ENCODE measurements at places on chromosomes 11 and 22.

- DNase-seq = no peak
Measured at GRCh38 chr11:133961890-133962289, 5.1 kb upstream of the IGSF9B start.

GRCh38 chr11:63838150-63838677, 696 bp upstream of the MARK2 start:
- no peak for DNase-seq

DNA sequence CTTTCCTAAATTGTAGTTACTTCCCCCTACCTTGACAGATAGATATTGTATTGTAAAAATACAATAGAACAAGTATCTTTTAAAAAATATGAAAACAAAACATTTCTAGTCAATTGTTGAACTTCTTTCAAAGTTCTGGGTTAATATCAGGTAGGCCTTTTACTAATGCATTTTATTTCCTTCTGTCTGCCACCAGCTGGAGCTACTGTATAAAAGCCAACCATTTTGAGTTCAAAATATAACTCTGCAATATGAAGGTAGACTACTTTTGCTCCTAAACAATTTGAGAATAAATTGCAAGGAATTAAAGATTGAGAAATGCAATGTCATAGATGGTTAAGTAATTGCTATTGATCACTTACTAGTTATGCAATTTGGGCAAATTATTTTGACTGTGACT, 22.1 kb upstream of the LIN7C start:
- no peak for DNase-seq

- DNase-seq = no peak
Measured at GRCh38 chr22:39914584-39914983, 13.7 kb downstream of the GRAP2 start.

DNA sequence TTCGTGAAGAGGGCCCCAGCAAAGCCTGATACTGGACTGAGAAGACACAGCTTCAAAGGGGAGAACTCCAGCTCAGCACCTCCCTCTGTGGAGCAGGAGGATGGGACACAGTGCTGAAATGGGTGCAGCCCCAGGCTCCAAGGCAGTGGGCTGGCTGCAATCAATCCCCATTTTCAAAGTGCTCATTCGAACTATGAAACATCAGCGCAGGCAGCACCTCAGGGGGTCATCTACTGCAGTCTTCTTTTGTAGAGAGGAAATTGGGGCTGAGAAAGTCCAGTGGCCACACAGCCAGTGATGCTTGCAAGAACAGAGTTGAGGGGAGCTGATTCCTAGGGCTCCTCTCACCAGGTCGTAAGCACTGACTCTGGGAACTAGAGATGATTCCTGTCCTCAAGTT, 25.1 kb downstream of the OPCML start:
- no peak for DNase-seq

GRCh38 chr11:78224906-78225420, 36.2 kb downstream of the USP35 start:
- DNase-seq = no peak

- no peak for DNase-seq
Measured at GRCh38 chr11:11027288-11027687, 169.4 kb upstream of the ZBED5 start.

GRCh38 chr11:34154059-34154875, 48.8 kb downstream of the NAT10 start:
- DNase-seq = no peak

DNA sequence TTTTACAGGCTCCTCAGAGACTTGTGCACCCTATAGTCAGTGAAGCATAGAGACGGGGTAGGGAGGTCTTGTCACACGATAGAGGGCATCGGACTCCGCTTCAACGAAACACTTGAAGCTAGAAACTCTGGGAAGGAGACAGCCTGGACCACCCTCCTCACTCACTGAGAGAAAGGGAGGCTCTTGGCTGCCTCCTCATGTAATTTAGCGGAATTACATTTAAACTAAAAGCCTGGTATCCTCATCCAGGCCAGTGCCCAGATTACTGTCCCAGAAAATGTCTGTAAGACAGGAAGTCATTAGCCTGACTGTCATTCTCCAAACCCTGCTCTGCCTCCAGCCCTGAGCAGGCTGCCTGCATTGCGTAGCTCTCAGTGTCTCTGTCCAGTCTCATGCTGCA, 36.0 kb downstream of the TTLL1 start:
- no peak for DNase-seq

- no peak for DNase-seq
Measured at GRCh38 chr11:47035108-47035507, 98.5 kb downstream of the CSTPP1 start.

GRCh38 chr11:117279711-117280376, 11.3 kb upstream of the BACE1-AS start:
- DNase-seq = no peak

DNA sequence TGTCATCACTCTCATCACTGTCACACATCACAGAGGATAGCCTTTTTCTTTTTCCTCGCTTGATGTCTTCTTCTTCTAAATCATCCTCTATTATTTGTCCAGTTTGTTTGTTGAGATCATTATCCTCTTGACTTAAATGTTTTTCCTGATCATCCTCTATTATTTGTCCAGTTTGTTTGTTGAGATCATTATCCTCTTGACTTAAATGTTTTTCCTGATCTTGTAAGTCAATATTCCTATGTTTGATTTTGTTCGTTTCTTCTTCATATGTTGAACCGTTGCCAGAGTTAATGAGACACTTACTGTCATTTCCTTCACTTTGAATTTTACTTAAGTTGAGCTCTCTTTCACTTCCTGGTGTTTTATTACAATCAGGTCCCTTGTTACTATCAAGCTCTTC, 5.6 kb downstream of the CCDC82 start:
- DNase-seq = no peak

- DNase-seq = no peak
Measured at GRCh38 chr11:44310463-44311272, 729 bp upstream of the ALX4 start.

DNA sequence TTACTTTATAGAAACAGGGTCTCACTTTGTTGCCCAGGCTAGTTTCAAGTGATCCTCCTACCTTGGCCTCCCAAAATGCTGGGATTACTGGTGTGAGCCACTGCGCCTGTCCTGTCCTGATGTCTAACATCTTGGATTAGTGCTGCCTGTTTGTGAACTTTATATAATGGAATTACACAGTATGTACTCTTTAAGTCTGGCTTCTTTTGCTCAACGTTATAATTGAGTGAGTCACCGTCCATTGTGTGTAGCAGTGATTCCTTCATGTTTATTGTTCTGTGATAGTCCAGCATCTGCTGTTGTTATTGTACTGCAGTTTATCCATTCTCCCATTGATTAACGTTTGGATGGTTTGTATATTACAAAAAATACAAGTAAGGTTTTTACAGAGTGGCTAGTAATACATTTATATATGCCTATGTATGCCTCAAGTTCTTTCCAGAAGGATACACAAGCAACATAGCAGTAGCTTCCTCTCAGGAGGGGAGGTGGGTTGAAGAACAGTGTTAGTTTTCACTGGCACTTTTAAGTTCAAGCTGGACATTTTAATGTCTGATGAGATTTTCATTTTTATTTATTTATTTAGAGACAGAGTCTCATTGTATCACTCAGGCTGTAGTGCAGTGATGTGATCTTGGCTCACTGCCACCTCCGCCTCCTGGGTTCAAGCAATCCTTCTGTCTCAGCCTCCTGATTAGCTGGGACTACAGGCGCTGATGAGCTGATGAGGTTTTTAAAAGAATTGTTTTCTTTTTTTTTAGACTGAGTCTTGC, 25.2 kb upstream of the MICALL1 start:
- DNase-seq = no peak

DNA sequence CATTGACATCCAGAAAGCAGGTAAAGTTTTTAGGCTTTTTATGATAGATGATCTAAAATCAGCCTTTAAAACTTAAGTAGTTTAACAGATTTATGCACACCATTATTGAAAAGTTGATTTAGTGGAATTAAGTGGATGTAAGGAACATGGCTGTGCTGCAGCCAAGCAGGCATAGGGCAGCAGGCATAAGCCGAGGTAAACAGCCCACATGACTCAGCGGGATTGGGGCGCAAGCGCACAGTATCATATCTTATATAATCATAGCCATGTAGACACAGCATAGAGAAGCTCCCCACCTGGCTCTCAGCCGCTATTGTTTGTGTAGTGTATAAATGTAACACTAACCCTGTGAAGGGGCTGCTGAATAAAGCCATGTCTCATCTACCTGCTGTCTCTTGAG, 157.5 kb downstream of the WNT11 start:
- DNase-seq = peak; percentile 27

GRCh38 chr11:2767801-2768200, 68.0 kb upstream of the KCNQ1OT1 start:
- no peak for DNase-seq

GRCh38 chr11:100734743-100735527, 47.8 kb downstream of the ARHGAP42 start:
- DNase-seq = no peak

DNA sequence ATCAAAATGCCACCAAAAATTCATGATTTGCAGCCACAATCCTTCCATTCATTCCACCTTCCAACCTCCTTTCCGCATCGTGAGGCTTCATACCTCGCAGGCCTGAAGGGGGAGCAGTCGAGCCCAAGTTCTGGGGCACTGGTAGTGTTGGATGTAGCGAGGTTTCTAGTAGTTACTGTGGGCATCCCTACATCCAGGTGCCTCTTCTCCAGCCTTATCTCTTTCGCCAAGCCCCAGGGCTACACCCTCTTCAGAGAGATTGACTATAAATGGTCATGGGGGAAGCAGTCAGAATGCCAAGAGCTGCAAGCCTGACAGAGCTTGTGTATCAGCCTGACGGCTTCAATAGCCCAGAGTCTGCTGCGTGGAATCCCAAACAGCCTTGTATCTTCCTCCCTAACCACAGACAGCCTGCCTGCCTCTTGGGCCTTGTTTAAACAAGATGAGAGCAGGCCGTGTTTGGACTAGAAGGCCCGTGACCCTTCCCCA, 28.9 kb downstream of the CLMP start:
- peak; percentile 27 for DNase-seq

DNA sequence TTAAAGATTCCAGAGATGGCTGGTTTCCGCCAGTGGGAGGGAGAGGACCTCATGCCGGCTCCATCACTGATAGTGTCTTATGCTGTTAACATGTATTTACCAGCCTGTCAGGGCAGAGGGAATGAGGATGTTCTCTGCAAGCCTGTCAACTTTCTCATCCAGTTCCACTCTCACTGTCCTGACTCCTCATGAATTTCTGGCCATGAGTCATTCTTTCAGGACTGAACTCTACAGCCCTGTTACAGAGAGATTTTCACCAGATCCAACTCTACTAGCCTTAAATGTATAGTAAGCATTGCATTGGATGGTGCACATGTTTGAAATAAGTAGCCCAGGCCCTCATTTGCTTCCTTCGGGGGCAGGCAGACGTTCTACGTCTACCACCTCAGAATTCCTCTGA, 387.7 kb downstream of the TMEM135 start:
- DNase-seq = no peak

GRCh38 chr11:66800720-66801428, 42.4 kb upstream of the RCE1 start:
- no peak for DNase-seq

DNA sequence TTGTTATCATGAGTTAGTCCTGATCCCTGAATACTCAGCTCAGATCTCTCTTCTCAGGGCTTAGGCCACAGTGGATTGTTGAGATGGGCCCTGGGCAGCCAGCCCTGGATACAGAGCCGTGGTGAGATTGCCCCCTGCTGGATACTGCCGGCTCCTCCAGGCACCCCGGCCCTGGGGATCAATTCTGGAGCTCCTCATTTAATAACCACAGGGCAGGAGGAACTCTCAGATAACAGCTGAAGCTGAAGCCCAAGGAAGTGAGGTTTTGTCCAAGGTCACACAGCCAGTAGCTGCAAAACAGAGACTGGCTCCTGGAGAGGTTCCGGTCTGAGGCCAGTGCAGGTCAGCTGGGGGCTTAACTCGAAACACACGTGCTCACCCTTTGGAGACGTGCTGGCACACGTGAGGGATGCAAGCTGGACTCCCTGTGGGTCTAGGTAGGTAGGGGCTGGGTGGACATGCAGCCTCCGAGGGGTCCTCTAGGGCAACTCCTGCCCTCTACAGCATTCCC, 16.0 kb downstream of the USH1C start:
- peak; percentile 60 for DNase-seq

GRCh38 chr11:119706887-119707286, 22.1 kb downstream of the NECTIN1 start:
- DNase-seq = no peak

DNA sequence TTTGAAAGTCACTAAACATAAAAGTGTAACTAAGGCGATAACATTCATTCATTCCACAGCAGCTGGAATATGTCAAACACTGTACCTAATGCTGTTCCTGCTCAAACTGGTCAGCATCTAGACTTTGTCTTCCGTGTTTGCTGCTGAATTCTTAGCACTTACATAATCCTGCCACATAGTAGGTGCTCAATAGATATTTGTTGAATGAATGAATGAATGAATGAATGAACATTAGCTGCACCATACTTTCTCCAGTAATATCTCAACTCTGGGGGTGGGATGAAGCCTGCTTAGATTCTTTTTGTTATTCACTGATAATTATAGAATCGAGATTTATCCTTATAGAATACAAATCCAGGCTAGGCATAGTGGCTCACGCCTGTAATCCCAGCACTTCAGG, 6.6 kb upstream of the RNF169 start:
- no peak for DNase-seq

- no peak for DNase-seq
Measured at GRCh38 chr11:44823868-44824267, 97.1 kb downstream of the TSPAN18 start.

- DNase-seq = peak; percentile 27
Measured at GRCh38 chr11:128195057-128195751, 392.2 kb downstream of the ETS1 start.

GRCh38 chr22:36875741-36876140, 14.9 kb downstream of the NCF4 start:
- no peak for DNase-seq

DNA sequence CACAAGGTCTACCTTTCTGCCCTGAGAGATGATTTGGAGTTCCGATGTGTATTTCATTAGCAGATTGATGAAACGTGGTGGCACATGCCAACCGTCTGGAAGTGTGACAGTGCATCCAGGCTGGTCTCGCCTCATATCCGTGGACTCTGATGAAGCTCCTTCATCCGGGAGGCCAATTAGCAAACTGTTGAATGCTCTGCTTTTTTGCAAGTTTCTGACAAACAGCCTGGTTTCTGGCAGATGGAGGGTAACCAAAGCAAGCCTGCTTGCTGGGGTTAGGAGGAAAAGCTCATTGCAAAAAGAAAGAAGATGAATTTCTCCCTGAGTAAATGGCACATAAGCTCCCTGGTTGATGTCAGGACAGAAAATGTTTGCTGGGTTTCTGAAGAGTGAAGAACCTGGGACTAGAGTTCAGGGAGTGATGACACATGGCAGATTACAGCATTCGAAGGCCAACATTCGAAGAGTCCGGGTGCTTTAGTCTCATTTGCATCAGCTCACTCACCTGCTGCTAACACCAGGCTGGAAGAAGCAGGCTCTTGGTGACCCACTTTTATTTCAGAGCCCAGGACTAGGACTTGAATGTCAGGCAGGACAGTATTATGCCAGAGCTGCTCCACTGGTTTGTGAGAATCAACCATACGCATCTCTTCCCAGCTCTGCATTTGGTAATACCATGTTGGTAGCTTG, 135.9 kb upstream of the TTC12 start:
- DNase-seq = no peak

GRCh38 chr11:125481531-125481930, 14.5 kb downstream of the FEZ1 start:
- no peak for DNase-seq

- no peak for DNase-seq
Measured at GRCh38 chr22:36303874-36304273, 50.9 kb downstream of the APOL1 start.
